NCI-H1930 (cell line): ENCODE measurements at places on chromosomes 3 and 15.

- no peak for DNase-seq
These were observed 29.9 kb upstream of the CCR2 start for GRCh38 chr3:46324036-46324435.

DNA sequence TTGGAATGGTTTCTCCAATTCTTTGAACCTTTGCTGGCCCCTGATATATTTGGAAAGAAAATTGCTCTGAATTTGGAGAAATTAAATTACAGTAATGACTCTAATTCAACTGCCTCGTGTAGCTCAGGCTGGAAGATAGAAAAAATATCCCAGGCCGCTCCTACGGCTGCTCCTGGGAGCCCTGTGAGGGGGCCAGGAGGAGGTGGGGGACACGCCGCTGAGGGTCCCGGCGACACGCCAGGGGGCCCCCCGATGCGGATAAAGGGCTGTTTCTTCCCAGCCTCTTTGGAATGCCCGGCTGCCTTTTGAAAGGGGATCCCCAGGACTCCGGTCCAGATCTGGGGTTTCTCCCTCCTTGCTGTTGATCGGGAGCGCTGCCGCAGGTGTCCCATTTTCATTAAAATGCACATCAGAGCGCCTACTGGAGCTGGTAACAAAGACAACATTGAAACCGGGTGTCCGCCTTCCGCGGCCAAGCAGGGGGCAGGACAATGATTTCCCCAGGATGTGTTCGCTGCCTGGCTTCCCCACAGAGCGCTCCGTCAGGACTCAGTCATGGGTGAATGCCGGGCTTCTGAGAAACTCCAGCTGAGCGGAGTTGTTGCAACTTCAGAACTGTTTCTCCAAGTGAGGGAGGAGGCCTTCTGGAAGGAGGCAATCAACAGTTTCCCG is 200.1 kb upstream of the KBTBD8 start:
- no peak for DNase-seq

GRCh38 chr3:30663533-30664241 is 57.3 kb downstream of the TGFBR2 start:
- no peak for DNase-seq

DNA sequence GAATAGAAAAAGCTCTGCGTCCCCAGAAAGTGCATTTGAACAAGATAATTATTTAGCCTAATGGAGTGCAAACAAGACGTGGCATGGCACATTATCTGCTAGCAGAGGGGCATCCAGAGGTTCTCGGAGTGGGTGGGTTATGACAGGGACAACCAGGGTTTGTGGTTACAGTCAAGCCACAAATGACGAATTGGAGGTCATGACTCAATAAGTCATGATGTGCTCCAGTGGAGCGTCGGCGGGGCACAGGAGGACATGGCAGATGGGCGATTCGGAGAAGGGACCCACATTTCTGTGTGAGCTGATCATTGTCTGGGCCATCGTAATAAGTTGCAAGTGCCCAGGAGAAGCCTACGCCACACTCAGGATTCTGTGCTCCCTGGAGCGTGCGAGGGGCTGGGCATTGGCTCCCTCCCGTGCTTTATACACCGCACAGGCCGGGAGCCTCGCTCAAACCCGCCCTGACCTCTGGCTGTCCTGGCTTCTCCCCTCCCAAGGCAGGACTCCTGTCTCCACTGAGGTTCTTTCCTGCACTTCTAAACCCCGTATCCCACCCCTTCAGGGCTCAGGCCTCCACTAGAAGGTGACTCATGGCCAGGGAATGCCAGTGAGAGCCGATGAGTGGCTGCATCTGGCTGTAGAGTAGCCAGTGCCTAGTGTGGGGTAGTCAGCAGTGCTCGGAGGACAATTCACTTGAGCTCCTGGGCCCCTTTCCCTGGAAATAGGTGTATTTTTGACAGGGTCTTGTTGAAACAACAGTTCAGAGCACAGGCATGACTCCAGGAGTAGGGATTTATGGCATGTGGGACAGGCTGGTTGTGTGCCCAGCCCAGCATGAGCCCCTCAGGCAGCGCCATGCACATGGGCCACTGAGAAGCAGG is 67.4 kb downstream of the GRIP2 start:
- DNase-seq, result no peak

GRCh38 chr3:63689285-63689684 is 36.8 kb downstream of the SNTN start:
- DNase-seq, result no peak

DNA sequence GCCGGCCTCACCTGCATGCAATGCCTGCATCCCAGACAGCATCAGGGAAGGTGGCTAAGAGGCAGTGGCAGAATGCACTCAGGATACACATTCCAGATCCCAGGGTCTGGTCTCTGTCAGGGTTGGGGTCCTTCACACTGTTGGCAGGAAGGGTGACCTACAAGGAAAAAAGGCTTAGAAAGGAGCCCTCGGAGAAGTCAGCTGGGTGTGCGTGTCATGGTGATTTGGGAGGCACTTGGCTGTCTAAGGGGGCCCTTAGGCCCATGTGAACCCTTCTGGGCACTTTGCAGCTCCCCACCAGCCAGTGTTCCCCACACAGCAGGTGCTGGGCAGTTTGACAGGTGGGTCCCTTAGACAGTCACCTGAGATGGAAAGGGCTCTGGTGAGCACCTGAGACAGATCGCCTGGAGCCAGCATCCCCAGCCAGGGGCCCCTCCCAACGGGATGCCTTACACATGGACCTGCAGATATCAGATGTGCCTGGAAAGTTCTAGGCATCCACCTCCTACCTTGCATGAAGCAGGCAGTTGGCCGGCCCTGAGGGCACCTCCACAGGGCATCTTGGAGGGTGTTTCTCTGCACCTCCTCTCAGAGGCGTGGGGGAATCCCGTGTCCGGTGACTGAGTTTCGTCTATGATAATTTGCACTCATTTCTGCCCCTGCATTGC is 131.6 kb downstream of the LRRK1 start:
- DNase-seq, result no peak

GRCh38 chr15:56894601-56895000 is 23.8 kb upstream of the TCF12 start:
- DNase-seq, result no peak
